Kidney glomerular epithelial cell (primary cell): ENCODE measurements at places on chromosomes 11 and 22.

GRCh38 chr11:116641561-116642045, 131.2 kb downstream of the BUD13 start:
- DNase-seq = no peak

- DNase-seq = no peak
Measured at GRCh38 chr22:40237241-40237640, 59.5 kb downstream of the TNRC6B start.

DNA sequence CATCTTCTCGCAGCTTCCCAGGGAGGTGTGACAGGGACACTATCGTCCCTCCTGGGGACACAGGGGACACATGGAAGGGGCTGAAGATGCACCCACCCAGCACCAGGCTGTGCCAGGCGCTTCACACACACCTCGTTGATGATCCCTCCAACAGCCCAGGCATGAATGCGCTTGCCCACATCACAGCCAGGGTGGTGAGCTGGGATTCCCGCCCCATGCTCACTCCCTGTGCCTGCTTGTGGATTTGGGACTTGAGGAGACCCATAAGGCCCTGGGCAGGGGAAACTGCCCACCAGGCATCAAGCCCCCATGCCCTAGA, 57.8 kb downstream of the OTOG start:
- no peak for DNase-seq

GRCh38 chr11:114215428-114215827, 80.8 kb upstream of the NNMT start:
- DNase-seq = no peak

DNA sequence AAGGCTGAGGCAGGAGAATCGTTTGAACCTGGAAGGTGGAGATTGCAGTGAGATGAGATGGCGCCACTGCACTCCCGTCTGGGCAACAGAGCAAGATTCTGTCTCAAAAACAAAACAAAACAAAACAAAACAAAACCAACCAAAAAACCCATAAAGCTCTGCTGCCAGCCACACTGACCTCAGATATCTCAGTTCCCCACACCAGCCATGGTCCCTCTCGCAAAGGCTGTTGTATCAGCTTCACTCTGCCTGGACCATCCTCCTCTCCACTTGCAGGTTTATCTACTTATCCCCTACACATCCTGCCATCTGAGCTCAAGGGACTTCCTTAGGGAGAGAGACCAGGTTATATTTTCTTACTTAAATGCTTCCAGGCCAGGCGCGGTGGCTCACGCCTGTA, 11.1 kb downstream of the BACE1-AS start:
- no peak for DNase-seq

DNA sequence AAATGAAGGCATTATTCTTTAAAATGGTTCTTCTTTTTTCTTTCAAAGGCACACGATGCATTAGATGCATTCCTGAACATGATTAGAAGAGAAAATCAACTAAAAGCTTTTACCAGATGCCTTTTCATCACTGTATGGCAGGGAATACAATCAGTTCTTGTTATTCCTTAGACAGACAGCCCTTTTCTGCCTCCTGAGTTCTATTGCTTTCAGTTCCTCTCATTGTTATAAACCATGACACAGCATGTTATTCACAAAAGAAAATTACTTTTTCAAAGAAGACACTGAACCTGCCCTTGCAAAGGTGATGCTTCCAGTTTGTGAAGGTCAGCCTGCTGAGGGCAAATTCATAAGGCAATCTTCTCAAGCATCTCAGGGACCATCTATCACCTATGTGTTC, 70.1 kb downstream of the FAM181B start:
- DNase-seq = no peak

- DNase-seq = peak; percentile 14
Measured at GRCh38 chr11:83909579-83910534, 623.7 kb upstream of the CCDC90B start.

- DNase-seq = no peak
Measured at GRCh38 chr11:119372260-119373058, 9.0 kb downstream of the USP2 start.

DNA sequence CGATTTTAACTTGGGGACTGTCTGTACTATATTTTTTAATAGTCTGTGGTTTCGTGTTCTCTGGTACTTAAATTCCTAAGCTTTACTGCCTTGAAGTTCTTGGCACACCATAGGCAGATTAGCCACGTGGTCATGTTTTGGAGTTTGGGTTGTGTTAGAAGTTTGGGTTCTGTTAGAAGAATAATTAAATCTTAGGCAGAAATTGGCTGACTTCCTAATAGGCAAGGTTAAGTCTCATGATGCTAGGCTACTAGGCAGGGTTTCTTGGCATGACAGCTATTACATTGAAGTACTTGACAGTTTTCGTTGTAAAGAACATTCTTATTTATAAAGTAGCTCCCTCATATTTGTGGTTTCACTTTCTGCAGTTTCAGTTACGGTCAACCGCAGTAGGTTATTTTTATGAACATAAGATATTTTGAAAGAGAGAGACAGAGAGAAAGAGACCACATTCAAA, 30.0 kb upstream of the MMP7 start:
- peak; percentile 53 for DNase-seq

GRCh38 chr11:92941676-92942571, 27.5 kb upstream of the MTNR1B start:
- peak; percentile 37 for DNase-seq
